Stimulated activated CD4-positive, alpha-beta T cell treated with anti-CD3 and anti-CD28 coated beads, Interleukin-4, amount 100 ng/mL, for 24 hours (primary cell): ENCODE measurements at places on chromosomes 6 and 20.

GRCh38 chr6:140641412-140641811 lies 1267.0 kb upstream of the CITED2 start:
- DNase-seq = no peak

DNA sequence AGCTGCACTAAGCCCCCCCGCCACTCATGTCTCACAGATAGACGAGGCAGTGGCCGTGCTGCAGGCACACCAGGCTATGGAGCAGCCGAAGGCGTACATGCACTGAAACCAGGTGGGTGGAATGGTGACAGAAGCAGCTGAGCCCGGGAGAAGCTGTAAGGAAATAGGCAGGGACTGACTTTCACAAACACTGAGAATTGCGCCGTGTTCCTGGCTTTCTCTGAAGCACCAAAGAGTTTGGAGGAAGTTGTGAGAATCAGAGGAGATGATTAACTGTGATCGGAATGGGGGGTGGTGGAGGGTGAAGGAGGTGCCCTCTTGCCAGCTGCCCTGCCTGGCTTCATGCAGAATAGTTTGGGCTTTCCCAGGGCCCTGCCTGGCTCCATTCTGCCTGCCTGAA lies 21.6 kb downstream of the TOMM34 start:
- DNase-seq = no peak

- DNase-seq = peak; percentile 67
These were observed at the start of gene GABBR1 for GRCh38 chr6:29632789-29633533. GABBR1 (minus strand) TSS chr6:29633183; CDS start chr6:29632385, 798 bp downstream.

DNA sequence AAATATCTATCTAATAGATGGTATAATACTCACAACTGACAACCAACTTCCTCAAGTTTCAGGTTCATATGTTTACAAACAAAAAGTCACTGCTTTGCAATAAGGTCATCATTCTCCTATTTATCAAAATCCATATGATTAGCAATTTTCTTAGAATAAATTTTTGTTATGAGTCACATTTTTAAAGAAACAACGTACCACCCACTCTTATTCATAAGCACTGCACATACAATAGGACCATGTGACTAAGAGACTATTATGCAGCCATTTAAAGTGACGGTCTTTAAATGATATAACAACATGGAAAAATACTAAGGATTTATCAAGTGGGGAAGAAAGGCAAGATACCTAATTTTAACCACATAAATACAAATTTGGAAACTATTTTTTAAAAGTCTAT lies 40.0 kb downstream of the REPS1 start:
- DNase-seq = no peak

GRCh38 chr6:140970485-140970884 lies 1162.2 kb upstream of the GJE1 start:
- DNase-seq = no peak

GRCh38 chr20:13458860-13459451 lies 179.8 kb downstream of the TASP1 start:
- DNase-seq = peak; percentile 7

DNA sequence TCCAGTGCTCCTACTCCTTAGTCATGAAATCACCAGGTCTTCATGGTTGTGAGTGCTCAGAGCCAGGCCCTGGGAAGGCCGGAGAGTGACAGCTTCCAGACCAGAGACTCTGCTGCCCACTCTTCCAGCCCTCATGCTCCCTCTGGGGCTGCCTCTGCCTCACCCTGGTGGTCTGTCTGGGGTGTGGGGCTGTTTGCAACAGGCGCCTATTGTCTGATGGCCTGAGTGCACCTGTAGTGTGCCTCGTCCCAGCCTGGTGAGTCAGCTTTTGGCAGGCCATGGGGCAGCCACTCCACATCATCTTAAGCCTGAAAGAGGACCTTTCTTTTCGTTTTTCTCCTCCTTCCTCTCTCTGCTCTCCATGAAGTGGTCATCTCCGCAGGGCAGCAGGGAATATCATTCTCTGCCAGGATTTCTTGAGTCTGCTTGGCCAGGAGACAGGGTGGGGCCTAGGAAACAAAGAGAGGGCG lies 173.8 kb downstream of the VEGFA start:
- no peak for DNase-seq

GRCh38 chr6:43933148-43933885 lies 163.3 kb downstream of the VEGFA start:
- DNase-seq = no peak

DNA sequence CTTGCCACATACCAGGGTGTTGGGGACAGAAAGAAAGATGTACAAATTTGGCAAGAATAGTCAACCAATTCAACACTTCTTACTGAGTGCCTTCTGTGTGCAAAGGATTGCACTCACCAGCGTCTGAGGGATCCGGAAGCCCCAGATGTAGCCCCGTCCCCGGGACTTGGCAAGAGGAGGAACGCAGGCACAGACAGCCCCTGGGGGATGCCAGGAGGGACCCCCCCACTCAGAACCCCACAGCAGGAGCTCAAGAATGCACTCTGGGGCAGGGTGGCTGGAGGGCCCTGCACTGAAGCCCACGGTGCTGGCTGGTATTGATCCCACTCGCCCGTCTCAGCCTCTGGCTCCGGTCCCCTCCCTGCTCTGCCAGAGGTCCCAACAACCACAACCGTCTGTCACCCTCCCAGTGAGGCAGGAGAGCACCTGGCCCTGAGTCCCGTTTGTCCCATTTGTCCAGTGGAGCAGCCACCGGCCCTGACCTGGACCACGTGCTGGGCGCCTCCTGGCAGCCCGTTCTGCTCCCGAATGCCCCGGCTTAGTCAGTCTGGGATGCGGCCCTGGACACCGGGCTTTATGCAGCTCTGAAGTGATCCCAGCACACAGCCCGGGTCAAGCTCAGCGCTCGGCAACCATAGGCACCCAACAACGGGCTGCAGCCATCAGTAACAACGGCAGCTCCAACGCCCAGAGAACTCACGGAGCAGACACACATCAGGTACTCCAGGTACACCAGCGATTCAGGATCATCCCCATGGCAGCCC lies 128.7 kb downstream of the DLL1 start:
- no peak for DNase-seq

- DNase-seq = no peak
These were observed 73.7 kb upstream of the PTCHD4 start for GRCh38 chr6:48184648-48185047.

DNA sequence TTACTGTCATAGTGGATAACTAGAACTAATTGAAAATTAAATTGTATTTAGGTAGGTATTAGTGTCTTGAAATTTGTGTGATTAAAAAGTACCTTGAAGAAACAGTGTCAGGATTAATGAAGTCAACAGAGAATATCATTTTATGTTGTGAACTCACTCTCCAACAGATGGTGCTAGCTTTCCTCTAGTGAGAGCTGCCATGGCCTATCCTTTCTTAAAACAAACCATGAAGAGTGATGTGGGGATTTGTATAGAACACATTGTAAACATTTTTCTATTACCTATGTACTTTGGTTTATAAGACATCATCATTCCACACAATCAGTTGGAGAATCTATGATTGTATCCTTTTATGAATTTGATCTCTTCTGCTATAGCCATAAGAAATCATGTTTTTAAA lies 4.8 kb upstream of the SRSF12 start:
- no peak for DNase-seq

- DNase-seq = no peak
These were observed 24.2 kb downstream of the KLHL31 start for GRCh38 chr6:53641348-53641747.

- DNase-seq = no peak
These were observed 45.1 kb upstream of the TENT5A start for GRCh38 chr6:81797591-81797990.

DNA sequence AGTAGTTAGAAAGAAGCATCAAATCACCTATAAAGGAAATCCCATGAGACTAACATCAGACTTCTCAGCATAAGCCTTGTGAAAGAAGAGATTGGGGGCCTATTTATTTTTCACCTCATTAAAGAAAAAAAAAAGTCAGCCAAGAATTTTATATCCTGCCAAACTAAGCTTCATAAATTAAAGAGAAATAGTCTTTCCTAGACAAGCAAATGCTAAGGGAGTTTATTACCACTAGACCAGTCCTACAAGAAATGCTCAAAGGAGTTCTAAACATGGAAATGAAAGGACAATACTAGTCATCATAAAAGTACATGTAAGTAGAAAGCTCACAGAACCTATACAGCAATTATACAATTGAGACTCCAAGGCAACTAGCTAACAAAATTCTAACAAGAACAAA lies 96.5 kb upstream of the OLIG3 start:
- no peak for DNase-seq

- no peak for DNase-seq
These were observed 176.3 kb upstream of the CDYL start for GRCh38 chr6:4599924-4600323.

- DNase-seq = no peak
These were observed 4.1 kb downstream of the CCND3 start for GRCh38 chr6:41937472-41937860.

GRCh38 chr6:139518556-139519091 lies 144.2 kb upstream of the CITED2 start:
- DNase-seq = no peak

- no peak for DNase-seq
These were observed 41.8 kb downstream of the SRC start for GRCh38 chr20:37387519-37388269.

- no peak for DNase-seq
These were observed 175.5 kb downstream of the ATXN1 start for GRCh38 chr6:16585805-16586204.

DNA sequence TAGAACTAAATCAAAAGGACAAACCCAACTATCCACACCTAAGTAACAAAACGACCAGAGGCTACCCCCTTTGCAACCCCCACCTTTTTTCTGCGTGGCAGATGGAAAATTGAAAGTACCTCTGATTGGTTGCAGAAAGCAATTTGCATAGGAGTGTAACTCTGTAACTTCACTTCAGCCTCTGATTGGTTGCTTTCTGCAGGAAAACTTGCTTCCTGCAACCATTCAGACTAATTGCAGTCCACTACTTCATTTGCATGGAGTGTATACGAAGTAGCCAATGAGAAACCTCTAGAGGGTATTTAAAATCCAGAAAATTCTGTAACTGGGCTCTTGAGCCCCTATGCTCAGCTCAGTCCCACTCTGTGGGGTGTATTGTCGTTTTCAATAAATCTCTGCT lies 129.1 kb upstream of the OLIG3 start:
- no peak for DNase-seq

DNA sequence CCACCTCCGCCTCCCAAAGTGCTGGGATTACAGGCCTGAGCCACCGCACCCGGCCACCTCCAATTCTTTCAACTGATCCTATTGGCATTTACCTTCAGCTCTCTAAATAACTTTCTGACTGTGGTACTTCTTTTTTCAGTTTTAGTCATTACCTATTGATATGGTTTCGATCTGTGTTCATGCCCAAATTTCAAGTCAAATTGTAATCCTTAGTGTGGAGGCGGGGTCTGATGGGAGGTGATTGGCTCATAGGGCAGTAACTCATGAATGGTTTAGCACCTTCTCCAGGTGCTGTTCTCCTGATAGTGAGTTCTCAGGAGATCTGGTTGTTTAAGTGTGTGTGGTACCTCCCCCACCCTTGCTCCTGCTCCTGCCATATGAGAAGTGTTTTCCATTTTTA lies 140.9 kb downstream of the LPA start:
- peak; percentile 26 for DNase-seq
